ENCODE measurements at places on chromosomes 11 and 22.
A peak's percentile ranks its signal among the peaks of the same experiment; 100 is the strongest.

GRCh38 chr11:23569547-23569946, 709.3 kb upstream of the CCDC179 start:
- DNase-seq, result no peak

DNA sequence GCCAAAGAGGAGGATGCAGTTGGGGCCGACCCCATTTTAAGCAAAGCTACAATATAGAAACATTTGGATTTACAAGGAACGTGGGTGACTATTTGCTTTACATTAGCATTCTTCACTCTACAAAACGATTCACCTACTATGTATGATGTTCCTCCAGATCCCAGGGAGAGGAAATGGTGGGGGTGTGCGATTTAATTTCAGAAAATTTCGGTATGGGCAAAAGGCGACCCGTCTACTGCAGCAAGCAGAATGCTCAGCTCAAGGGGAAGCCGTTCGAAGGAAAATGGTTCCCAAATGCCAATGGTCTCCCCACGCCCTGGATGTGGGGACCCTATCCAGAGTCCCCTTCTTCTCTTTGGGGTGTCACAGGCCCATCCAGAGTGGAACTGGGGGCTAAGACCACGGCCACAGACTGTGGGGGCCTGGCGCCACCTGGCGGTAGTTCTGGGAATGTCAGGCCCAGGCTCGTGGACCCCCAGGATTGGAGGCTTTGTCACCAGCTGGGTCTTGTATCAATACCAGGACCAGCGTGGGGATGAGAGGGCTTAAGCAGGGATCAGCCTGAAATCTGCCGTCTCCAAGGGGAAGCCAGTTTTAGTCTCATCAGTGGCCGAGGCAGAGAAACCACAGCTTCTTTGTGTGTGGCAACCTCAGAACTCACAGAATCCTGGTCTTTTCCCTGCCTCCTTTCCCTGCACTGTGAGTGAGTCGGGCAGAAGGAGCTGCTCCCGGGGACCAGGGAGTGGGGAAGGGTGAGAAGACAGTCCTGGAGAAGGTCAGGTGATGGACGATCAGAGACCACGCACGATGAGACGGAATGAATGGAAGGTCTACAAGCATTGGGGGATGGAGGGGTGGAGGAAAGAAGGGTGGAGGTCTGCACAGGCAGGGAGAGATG, 8.4 kb downstream of the LRRC10B start:
- peak; percentile 30 for DNase-seq

GRCh38 chr11:9367551-9367950, 16.9 kb upstream of the IPO7 start:
- DNase-seq, result no peak

GRCh38 chr22:49871482-49871881, 17.8 kb downstream of the ZBED4 start:
- peak; percentile 41 for DNase-seq

DNA sequence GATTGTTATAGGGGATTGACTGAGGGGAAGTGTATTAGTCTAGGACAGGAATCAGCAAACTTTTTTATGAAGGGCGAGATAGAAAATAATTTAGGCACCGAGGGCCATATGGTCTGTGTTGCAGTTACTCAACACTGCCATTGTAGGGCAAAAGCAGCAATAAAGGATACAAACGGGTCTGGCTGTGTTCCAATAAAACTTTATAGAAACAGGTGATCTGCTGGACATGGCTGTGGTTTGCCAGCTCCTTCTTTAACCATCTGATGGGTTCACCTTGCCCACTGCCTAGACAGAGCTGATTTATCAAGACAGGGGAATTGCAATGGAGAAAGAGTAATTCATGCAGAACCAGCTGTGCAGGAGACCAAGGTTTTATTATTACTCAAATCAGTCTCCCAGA, 20.0 kb downstream of the PRR5L start:
- no peak for DNase-seq

DNA sequence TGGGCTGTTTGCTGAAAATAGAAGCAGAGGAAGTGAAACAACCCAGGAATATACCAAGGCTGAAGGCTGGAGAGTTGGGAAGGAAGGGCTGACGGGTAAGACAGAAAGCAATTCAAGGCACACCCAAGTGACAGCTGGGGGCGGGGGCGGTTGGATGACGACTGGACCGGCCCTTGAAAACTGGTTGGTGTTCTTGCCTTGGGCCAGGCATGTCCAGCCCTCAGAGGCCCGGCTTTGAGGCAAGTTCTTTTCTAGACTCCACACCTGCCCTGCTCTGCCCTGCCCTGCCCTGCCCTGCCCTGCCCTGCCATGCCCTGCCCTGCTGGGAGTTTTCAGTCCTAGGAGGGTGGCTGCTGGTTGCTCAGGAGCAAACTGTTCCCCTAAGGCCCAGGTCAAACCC, 34.2 kb upstream of the CACNG2 start:
- DNase-seq, result no peak

DNA sequence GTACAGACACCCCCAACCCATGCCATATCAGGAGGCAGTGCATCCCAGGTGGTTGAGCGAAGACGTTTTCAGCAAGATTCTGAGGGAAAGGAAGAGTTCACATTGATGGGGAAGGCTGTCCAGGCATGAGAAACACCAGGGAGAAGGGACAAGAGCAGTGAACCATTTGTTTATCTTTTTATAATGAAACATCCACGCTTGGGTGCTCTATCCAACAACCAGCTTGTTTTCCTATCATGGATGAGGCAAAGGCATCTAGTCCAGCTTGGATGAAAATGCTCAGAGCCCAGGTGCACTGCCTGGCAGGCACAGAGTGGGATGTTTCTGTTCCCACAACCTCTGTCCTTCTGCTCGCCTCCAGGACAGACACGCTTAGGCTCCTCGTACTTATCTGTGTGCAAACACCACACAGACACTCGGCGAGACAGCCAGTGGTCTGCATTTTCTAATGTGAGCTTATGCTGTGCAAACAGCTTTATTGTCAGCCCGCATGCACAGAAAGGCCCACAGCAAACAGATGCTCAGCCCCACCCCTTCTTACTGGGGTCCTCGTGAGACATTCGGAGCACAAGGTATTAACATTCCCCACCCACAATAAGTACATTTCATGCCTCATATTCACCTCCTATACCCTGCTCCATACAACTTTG, 45.4 kb upstream of the NTM start:
- no peak for DNase-seq

DNA sequence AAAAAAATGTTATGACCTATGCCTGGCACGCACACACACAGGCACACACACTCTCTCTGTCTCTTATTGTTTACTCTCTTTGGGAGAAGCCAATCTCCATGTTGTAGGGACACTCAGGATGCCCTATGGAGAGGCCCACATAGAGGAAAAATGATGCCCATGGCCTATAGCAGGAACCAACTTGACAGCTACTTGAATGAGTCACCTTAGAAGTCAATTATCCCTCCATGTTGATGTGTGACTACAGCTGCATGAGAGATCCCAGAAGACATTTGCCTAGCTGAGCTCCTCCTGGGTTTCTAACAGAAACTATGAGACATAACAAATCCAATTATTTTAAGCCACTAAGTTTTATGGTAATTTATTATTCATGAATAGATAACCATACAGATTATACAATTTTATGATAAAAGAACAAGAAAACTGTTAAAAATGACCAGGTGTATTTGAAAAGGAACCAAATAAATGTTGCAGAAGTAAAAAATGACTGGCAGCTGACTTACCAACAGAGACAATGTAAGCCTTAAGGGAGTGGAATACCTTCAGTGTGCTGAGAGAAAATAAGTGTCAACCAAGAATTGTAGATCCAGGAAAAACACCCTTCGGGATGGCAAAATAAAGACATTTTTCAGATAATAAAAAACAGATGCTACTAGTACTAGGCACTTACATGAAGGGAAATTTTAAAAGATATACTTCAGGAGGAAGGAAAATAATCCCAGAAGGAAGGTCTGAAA, 403.7 kb upstream of the SYN3 start:
- DNase-seq, result no peak

- DNase-seq, result peak; percentile 29
Observed at GRCh38 chr11:78202733-78203167, 14.0 kb downstream of the USP35 start.

DNA sequence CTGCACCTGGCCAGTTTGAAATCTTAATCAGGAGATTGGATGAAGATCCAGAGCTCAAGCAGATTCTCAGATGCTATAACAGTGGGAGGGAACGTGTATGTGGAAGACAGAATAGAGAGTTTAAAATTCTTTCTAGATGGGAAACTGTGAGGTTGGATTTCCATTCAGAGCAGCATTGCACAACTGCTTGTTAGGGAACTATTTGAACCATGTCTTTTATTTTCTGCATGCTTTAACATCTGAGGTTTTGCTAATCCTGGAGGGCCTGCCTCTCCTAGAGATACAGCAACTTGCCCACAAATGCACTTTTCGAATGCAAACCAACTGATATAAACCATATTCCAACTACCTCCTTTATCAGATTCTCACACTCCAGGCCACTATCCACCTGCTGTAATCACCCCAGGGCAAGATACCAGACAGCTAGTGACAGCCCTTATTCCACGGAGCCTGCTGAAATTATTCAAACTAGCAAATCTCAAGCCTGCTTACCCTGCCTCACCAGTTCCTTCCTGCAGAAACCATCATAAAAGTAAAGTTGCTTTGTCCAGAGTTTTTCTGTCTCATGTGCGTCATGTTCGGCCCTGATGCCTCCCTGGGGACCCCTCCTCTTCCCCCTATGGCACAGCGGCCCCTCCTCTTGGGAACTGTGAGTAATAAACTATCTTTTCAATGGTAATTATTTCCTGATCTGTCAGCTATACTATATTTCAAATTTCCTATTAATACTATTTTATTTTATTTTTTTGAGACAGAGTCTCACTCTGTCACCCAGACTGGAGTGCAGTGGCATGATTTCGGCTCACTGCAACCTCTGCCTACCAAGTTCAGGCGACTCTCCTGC, 18.4 kb upstream of the SEC14L4 start:
- no peak for DNase-seq

GRCh38 chr11:32435152-32435480, 223 bp downstream of the WT1 start:
- no peak for DNase-seq

DNA sequence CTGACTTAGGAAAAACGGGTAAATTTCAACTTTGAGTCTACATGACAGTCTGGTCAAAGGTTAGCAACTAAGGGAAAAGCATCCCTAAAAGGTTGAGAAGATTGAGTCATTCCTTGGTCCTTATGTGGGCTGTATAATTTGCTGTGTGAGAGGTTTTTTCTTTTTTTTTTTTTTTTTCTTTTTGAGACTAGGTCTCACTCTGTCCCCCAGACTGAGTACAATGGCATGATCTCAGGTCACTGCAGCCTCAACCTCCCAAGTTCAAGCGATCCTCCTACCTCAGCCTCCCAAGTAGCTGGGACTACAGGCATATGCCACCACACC, 101.4 kb downstream of the MRTFA start:
- DNase-seq, result no peak

DNA sequence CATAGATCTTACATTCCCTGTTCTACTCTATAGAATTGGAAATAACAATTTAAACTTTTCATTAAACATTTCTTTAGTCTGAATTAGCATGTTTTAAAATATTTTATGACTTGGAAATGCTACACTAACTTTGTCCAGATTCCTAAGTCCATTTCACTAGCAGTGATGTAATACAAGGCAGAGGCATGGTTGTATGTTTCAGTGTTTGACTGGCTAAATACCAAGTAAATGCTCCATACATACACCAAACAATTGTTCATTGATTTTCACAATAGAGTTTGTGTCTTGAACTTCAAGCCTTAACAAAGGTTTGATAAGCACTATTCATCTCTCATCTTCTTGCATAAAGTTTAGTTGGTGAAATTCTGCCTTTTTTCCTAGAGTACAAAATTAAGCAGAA, 13.5 kb downstream of the ZBED5 start:
- peak; percentile 38 for DNase-seq

DNA sequence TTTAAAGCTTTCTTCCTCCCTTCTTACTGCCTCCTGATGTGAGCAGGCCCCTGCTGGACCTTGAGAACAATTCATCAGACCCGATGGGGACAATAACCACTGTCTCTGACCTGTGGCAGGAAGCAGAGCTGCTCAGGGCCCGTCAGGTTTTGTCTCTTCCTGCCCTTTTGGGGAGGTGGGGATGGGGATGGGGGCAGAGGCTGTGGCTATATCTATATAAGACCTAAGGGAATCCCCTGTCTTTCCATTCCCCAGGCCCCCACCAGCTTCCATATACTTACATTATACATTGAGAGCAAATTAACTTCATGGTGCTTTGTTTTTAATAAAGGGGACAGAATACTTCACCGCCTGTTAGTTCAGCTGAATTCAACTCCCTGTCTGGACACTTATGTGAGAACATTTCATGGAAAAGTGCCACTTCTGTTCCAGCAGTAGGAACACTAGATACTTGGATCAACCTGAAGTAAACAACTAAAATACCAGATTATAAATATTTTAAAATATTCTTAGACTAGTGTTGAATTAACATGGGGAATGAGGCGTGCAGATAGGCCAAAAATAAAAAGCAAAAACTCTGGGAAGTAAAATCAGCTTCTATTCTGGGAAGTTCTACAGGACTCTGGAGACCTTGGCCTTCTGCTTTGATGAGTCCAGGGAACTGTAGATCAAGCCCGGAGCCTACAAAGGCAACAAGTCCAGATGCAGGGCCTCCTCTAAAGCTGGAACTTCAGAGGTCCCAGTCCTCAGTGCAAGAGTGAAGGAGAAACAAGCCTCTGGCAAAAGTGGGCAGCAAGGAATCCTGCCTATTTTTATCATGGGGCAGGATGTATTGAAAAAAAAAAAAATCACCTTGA, 11.1 kb downstream of the ZP1 start:
- no peak for DNase-seq

DNA sequence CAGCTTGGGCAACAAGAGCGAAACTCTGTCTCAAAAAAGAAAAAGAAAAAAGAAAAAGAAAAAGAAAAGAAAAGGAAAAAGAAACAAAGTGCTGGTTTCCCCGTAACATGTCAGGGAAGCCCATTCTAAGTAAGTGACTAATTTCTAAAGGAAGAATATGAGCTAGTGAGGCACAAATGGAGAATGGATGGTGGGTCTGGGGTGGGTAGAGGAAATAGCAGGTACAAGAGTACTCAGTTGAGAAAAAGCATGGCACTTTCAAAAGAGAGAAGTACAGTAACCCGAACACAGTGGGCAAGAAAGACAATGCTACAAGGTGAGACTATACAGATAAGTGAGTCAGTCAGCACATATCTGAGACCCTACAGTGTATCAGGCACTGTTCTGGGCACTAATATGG, 4.5 kb downstream of the MAJIN start:
- no peak for DNase-seq
